AG04450 (cell line): ENCODE measurements at places on chromosomes 3 and 15.

DNA sequence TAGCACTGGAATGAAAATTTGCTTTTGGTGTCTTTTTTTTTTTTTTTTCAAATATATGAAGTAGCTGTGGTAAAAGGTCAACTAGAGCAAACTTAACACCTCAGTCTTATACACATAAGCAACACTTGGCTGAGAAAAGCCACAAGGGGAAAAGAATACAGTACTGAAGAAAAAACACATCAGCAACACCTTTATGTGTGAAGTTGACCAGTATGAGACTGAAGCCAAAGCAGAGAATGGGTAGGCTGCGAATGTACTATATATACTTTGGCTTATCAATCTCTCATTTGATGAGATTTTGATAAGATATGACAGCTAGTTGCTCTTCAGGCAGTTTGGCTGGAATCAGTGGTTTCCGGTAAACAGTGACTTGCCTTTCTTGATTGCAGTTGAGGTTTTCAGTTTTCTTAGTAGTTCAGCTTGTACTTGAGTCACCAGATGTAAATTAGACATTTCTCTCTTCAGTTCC is 22.0 kb upstream of the ZCWPW2 start:
- no peak for DNase-seq

GRCh38 chr3:66449411-66449974 is 51.3 kb downstream of the LRIG1 start:
- DNase-seq, result no peak

DNA sequence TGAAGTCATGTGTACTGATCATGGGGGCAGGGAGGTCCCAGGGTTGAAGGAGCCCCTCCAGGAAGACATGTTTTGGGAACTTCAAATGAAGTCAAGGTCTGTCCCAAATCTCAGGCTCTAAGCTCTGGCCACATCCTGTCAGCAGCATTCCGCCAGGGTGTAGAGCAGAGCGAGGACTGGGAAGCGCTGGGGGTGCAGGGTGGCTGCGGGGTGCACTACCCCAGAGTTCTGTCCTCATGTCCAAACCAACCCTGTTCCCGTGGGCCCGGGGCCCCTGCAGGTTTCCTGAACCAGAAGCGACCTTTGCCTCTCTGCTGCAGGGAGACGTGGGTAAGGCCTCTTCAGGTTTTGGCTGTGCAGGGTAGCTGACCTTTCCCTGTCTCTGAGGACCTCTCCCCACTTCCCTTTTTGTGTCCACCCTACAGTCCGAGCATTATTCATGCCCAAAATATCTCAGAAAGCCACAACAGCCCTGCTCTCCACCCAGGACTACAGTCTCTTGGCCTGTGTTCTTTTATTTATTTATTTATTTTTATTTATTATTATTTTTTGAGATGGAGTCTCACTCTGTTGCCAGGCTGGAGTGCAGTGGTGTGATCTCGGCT is 26.6 kb upstream of the FLNB start:
- no peak for DNase-seq

GRCh38 chr3:154022606-154023005 is 98.6 kb upstream of the ARHGEF26 start:
- no peak for DNase-seq

- no peak for DNase-seq
These were observed 75.0 kb upstream of the CGNL1 start for GRCh38 chr15:57301307-57301706.

DNA sequence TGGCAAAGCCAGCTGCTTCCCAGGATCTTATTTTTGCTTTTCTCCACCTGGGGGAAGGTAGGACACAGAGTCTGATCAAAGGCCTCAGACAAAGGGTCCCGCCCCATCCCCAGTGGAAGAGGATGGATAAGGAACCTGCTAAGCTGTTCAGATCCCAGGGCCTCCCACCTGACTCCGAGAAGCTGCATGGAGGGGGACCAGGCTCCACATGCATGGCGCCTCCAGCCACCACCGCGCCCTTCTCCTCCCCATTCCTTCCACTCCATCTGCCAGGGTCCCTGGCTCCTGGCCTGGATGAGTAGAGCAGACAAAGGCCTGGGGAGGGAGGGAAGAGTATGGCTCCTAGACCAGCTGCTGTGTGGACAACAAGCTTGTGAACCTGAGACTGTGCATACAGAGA is 20.0 kb upstream of the CRABP1 start:
- no peak for DNase-seq

DNA sequence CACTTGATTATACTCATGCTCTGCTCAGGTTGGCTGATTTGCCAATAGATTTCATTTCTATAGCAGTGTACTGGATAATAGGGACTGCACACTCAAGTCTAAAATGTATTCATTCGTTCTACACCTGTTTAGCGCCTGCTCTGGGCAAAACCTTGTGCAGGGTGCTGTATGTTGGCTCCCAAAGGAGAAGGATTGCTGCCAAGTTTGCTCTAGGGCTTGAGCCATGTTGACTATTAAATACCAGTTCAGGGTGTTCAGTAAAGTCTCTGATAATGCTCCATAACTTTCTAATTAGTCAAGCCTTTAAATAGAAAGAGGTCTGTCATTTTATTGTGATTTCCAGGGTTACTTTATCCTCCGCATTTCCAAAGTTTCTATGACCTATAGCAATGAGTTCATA is 470.2 kb downstream of the MAGI1 start:
- DNase-seq, result no peak

DNA sequence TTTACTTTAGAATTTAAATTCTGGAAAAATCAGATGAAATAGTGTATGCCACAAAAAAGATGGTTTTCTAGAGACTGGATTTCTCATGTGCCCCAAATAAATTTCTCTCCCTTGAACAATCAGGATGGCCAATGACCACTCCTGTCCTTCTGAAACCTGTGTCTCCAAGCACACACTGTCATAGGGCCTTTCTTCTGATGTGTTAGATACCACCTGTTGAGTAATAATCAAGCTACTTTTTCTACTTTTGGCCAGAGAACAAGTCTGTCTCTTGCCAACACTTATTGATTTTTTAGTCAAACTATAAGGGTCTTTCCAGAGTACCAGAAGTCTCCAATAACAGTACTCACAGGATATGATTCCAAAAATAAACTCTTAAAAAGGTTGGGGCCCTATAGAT is 16.1 kb upstream of the TFG start:
- DNase-seq, result no peak

GRCh38 chr3:160287666-160288065 is 62.4 kb downstream of the C3orf80 start:
- no peak for DNase-seq

DNA sequence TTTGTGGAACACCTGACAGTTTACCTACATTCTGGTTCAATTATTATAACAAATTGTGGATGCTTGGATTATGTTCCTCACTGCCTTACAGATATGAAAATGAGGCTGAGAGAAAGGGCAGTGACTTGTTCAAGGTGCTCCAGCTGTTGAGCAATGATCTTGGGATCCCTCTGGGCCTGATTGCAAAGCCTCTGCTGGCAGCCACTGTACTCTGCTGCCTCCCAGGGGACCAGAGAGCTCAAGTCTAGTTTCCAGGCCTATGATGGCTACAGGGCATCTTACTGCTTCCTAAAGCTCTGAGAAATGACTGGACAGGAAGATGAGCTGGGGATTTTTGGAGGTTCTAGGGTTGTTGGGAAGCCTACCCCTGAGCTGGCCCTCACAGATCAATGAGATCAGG is 2.3 kb upstream of the SHC4 start:
- DNase-seq, result no peak

DNA sequence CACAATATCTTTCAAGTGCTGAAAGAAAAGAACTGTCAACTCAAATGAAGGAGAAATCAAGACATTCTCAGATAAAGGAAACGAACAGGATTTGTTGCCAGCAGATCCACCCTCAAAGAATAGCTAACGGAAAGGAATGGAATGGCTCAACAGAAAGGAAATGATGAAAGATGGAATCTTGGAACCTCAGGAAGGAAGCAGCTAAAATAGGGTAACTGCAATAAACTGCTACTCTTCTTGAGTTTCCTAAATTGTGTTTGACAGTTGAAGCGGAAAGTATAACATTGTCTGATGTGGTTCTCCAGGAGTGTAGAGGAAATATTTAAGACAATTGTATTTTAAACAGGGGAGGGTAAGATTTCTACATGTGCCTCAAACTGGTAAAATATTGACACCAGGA is 22.0 kb downstream of the PRR23E start:
- no peak for DNase-seq

- DNase-seq, result peak; percentile 45
These were observed 552.5 kb upstream of the ROBO2 start for GRCh38 chr3:76487446-76487845.

- DNase-seq, result no peak
These were observed 23.1 kb downstream of the P3H2 start for GRCh38 chr3:190097617-190098016.

DNA sequence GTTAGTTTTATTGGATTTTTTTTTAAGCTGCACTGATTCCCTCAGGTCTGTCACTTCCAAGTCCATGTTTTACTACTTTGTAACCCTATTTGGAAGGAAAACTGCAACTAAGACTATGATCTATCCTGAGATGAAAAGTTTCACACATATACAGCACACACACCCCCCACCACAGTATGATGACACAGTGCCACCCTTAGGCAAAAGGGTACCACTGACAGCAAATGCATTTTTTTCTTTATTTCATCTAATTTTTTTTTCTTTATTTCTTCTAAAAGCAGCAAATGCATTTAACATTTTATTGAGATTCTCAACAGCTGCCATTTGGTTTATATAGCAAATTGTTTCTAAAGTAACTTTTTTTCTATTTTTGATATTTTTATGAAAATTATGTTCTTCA is 21.2 kb downstream of the NGRN start:
- no peak for DNase-seq

DNA sequence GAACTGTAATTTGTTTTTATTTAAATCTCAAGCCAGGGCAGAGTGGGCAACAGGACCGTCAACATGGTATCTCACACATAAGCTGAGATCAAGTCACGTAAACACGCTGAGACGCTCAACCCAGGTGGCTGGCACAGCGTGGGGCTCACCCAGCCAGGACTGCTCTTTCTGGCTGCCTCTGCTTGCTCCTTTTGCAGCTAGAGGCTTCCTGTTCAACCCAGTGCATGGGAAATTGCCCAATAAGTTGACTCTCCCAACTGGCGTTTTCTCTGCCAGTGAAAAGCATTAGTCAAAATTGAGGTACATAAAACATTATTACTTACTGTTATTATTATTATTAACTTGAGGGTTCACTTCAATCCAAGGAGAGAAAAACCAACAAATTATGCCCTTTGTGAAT is 398.1 kb downstream of the NR2F2 start:
- no peak for DNase-seq

- no peak for DNase-seq
These were observed 15.0 kb downstream of the CDCP1 start for GRCh38 chr3:45131201-45131600.

DNA sequence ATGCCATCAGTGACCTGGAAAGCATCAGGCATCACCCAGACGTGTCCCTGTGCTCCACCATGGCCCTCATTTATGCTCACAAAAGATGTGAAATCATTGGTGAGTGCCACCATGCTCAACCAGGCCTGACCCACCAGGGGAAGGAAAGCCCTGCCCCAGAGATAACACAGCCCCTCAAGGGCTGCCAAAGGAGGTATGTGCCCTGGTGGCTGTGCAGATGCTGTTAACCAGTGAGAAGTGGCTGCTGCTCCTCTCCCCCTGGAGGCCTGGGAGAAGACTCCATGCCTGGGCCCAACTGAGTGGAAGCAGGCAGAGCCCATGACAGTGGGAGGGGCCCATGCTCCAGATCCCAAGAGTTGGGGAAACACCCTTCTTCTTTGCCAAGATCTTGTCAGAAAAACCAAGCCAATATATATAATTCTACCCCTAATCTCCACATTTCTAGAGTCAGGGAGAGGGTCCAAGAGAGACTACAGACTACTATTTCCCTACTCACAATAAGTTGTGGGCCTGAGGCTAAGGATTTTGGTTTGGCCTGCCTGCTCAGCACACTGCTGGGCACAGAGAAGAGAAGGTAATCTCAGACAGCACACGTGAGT is 2.7 kb downstream of the TTC21A start:
- DNase-seq, result no peak

- DNase-seq, result no peak
These were observed 67.6 kb upstream of the CMC1 start for GRCh38 chr3:28173836-28174235.
